Hematopoietic multipotent progenitor cell treated with erythropoietin and hydrocortisone succinate and interleukin-3 and kit ligand, for 15 days (in vitro differentiated cells): ENCODE measurements at places on chromosomes 6 and 20.
A peak's percentile ranks its signal among the peaks of the same experiment; 100 is the strongest.

- no peak for DNase-seq
Observed at GRCh38 chr6:7190791-7191190, 83.0 kb downstream of the RREB1 start.

GRCh38 chr6:6386010-6386409 lies 65.5 kb upstream of the F13A1 start:
- DNase-seq = no peak

DNA sequence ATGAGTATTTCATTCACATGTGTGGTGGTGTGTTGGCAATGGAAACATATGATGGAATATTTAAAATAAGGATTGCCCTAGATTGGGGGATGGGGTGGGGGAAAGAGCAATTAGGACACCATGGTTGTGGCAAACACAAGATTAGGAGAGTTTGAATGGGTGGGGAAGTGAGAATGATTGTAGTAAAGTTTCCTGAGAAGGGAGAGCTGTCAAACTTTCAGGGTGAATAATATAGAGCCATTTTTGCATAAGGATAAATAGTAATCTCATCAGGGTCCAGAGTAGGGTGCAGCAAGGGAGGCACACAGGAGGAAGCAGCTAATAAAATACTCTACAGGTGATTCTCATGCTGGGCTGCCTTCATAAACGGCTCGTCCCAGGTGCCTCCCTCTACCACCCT lies 294.9 kb upstream of the MARCKS start:
- DNase-seq = no peak

DNA sequence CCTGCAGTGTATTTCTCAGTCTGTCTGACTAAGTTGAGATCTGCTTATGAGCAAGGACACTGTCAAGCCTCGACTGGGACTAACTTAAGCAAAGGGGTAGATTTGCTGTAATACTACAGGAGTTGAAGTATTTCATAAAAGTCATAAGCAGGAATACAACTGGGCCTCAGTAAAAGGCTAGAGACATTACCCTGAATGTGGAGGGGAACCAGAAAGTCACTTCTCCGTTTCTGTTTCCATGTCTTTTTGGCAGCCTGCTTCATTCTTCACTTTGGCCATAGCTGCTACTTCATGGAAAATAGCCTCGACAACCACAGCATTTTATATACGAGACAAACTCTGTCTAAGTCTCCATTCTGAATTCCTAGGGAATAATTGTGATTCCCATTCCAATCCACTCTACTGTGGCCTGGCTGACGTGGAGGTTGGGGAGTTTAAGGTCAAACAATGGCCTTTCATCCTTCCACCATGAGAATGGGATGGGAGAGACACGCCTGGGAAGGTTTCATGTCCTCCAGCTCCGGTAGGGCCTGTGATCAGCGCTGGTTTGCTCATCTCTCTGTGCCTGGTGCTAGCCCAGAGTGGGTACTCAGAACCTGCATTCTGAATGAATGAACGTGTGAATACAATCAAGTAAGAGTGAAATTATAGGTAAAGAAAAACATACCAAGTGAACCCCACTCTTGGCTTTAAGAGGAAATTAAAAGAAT lies 37.1 kb upstream of the DUSP22 start:
- DNase-seq = no peak

- no peak for DNase-seq
Observed at GRCh38 chr20:5668529-5668868, 81.7 kb upstream of the SHLD1 start.

- DNase-seq = no peak
Observed at GRCh38 chr6:34237316-34237721, 646 bp downstream of the HMGA1 start.

GRCh38 chr6:148747471-148748165 lies 788 bp downstream of the UST start:
- no peak for DNase-seq

DNA sequence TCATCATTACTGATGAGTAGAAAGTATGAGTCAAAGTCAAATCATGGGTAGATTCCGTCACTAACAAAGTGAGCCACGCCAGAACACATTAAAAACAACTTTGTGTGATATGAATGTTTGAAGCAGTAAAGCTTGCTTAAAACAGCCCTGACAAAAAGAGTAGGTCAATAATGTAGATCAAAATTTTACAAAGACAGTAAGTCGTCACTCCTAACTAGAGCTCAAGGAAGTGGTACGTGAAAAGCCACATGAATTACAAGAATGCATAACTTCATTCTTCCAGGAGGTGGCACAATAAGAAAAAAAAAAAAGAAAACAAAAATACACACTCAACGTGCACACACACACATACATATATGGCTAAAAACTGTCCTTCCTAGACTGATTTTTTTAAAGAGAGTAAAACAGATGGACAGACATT lies 69.9 kb downstream of the HACE1 start:
- DNase-seq = no peak

- no peak for DNase-seq
Observed at GRCh38 chr6:13411484-13411883, 75.9 kb downstream of the GFOD1 start.

DNA sequence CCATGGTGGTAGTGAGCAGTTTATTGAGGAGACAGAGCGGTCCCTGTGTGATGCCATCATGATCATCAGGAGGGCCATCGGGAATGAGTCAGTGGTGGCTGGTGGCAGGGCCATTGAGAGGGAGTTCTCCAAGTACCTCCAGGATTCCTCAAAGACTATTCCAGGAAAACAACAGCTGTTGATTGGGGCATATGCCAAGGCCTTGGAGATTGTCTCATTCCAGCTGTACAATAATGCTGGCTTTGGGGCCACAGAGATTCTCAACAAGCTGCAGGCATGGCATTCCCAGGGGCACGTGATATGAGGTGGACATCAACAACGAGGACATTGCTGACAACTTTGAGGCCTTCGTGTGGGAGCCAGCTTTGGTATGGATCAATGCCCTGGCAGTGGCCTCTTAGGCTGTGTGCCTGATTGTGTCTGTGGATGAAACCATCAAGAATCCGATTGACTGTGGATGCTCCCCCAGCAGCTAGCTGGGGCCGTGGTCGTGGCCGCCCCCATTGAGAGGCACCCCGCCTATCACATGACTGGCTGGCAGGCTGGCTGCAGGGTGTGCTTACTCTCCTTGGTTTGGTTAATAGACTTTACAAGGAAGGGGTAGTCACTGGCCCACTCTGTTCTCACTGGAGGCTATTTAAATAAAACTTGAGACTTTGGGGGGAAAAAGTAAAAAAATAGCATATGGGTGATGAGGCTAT lies 16.7 kb downstream of the RAET1E start:
- DNase-seq = no peak

DNA sequence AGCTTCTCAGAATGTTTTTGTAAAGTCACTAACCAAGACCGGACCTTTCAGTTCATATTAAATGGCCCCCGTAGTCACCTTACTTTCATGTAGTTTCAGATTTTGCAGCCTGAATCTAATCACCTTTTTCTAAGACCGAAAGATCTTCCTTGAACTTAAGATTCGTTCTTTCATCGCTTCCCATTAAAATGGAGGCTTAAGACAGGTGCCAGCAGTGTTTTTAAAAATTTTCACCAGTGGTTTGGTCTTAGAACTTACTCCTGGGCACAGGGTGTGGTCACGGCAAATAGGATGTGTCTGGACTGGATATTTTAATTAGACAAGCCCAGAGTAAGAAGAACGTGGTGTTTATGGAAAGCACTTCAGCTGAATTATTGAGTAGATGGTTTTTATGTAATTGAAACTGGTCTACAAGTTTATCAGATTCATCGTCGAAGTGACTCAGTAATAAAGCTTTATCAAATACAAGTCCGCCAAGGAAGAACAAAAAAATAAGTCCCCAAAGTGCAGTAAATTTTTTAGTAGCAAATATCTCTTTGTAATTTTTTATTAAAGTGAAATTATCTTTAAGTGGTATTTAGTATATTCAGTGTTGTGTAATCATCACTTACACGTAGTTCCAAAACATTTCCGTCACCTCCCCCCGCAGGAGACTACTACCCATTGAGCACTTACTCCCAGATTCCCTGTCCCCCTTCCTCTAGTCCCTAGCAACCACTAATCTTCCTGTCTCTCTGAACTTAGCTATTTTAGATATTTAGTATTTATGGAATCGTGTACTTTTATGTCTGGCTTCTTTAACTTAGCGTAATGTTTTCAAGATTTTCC lies 868 bp downstream of the SRSF3 start:
- DNase-seq = peak; percentile 58

GRCh38 chr6:81938014-81938856 lies 185.8 kb upstream of the TENT5A start:
- DNase-seq = peak; percentile 60

GRCh38 chr6:48041894-48042293 lies 69.1 kb downstream of the PTCHD4 start:
- no peak for DNase-seq

- no peak for DNase-seq
Observed at GRCh38 chr6:138331984-138332383, 45.7 kb upstream of the SMIM28 start.

DNA sequence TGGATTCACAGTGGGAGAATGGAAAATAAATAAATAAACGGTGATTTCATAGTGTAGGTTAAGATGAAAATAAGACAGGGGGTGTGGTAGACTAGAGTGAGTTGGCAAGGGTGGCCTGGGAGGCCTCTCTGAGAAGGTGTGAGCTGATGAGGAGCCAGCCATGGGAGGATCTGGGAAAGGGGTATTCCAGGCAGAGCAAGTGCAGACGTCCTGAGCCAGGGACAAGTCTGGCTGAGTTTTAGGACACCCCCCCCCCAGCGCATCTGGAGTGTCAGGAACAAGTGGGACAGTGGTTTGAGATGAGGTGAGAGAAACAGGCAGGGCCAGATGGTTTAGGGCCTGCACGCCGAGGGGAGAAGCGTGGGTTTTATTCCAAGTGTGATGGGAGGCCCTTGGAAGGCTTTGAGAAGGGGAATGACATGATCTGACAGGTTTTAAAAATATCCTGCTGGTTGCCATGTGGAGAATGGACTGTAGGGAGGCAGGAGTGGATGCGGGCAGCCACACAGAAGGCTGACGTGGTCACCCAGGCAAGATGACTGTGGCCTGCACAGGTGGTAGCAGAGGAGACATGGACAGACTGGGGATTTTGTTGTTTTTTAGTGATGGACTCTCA lies 21.1 kb upstream of the CCM2L start:
- DNase-seq = no peak

- no peak for DNase-seq
Observed at GRCh38 chr6:3310051-3310448, 51.3 kb downstream of the PSMG4 start.

GRCh38 chr20:48627737-48628128 lies 200.1 kb downstream of the PREX1 start:
- DNase-seq = no peak

GRCh38 chr20:45636513-45636912 lies 5.4 kb upstream of the WFDC9 start:
- DNase-seq = no peak

DNA sequence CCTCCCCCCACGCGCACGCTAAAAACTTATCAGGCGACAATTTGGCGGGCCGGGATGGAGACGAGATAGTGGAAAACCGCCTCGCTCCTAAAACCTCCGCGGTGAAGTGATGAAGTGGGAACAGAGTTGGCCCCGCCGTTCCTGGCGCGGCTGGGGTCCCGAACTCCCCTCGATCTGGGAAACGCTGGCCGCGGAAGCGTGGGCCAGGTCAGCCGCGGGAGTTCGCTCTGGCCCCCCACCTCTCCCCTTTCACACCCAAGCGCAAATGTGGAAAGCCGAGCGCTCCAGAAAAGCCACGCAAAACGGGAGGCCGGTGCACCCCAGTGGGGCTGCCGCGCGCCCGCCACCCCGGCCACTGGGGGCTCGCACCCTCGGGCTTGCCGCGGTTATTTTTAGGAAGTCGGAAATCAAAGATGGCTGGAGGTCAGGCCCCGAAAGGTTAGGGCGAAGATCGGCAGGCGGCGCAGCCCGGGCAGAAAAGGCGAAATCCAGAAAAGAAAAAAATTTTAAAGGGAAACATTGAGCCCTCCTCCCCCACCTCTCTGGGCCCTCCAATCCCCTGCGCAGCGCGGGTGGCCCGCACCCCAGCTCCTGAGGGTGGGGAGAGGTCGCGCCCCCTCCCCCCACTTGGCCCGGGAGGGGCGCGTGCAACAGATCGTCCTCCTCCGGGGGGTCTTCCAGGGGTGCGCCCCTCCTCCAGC lies 1.0 kb downstream of the SALL4 start:
- no peak for DNase-seq

- no peak for DNase-seq
Observed at GRCh38 chr6:141251286-141251685, 881.4 kb upstream of the GJE1 start.
